ENCODE measurements at places on chromosomes 2 and 18.

- DNase-seq, result no peak
These were observed 73.1 kb downstream of the RTN4 start for GRCh38 chr2:54977149-54977548.

GRCh38 chr2:36404318-36404717, 48.7 kb downstream of the CRIM1 start:
- no peak for DNase-seq

- no peak for DNase-seq
These were observed 114.9 kb downstream of the QPCT start for GRCh38 chr2:37459095-37459981.

GRCh38 chr18:49368161-49368875, 92.1 kb downstream of the DYM start:
- peak; percentile 64 for DNase-seq

DNA sequence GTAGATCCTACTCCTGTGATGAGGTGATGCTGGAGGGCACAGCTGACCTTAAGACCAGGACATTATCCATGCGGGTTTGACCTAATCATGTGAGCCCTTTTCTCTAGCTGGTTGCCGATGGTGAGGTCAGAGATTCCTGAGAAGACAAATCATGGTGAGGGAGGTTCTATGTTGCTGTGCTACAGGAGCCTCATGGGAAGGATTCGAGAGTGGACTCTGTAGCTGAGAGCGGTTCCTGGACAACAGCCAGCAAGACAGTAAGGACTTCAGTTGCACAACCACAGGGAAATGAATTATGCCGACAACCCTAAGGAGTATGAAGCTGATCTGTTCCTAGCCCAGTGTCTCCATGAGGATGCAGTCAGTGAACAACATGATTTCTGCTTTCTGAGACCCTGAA, 80.4 kb downstream of the EPB41L3 start:
- DNase-seq, result no peak

DNA sequence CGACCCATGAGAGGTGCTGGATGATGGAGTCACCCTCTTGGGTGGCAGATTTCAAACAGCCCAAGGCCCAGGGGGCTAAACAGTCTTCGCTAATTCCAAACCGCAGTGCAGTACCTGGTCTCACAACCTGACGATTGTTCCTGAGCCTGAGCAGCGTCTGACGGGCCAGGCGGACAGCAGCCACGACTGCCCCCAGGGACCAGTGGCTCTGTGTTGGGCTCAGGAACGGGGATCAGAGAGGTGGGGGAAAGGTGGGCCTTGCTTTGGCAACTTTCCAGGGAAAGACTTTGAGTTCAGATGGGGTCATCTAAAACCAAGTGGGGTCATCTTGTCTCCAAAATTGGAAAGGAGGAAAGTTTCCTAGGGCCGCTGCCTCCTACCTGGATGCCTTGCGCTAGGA, 492 bp downstream of the COLEC11 start:
- DNase-seq, result no peak

DNA sequence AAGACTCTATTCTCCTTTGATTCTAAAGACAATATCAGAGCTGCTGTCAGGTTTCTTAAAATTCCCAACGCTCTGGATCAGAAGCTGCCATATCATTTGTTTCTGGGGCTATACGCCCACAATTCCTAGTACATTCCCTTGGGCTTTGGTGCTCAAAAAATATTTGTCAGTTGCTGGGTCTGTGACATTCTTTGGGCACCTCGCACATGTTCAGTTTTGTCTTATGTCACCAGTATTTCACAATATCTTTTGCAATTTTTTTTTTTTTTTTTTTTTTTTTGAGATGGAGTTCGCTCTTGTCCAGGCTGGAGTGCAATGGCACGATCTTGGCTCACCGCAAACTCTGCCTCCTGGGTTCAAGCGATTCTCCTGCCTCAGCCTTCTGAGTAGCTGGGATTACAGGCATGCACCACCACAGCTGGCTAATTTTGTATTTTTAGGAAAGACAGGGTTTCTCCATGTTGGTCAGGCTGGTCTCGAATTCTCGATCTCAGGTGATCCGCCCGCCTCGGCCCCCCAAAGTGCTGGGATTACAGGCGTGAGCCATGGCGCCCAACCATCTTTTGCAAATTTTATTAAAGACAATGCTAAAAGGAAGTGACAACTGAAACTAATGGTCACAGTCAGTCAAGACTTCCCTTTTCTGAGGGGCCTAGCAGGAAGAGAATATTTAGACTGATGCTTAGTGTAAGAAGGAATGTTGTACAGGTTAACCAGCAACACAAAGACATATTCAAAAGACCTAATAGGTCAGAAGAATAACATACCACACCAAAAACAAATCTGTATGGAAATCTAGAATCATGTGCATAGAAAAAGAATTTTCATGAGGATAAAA, 6.8 kb downstream of the ZNF397 start:
- DNase-seq, result no peak

DNA sequence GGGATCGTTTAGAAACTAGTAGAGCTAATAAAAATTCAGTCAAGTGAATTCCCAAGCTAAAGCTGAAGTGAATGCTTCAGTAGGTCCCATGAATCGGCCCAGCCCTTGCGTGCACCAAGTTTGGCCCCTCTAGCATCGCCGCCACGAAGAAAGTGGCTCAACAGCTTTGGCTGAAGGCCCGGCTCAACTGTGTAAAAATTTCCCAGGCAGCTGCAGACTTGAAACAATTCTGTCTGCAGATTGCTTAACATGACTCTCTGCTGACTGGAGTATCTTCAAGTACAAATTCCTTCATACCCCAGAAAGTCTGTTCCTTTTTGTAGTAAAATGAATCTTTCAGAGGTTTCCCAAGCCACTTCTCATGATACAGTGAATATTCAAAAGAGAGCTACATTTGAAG, 32.7 kb downstream of the ALMS1 start:
- DNase-seq, result no peak

DNA sequence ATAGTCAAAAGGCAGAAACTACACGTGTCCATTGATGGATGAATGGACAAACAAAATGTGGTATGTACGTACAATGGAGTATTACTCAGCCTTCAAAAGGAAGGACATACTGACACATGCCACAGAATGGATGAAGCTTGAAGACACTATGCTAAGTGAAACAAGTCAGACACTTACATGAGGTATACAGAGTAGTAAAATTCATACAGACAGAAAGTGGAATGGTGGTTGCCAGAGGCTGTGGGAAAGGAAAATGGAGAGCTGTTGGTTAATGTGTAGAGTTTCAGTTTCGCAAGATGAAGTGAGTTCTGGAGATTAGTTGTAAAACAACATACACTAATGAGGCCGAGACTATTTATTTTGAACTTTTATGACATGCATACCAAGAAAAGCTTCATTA, 67.4 kb upstream of the EPB41L3 start:
- no peak for DNase-seq

- no peak for DNase-seq
These were observed 18.2 kb upstream of the GPR55 start for GRCh38 chr2:230942920-230943896.

DNA sequence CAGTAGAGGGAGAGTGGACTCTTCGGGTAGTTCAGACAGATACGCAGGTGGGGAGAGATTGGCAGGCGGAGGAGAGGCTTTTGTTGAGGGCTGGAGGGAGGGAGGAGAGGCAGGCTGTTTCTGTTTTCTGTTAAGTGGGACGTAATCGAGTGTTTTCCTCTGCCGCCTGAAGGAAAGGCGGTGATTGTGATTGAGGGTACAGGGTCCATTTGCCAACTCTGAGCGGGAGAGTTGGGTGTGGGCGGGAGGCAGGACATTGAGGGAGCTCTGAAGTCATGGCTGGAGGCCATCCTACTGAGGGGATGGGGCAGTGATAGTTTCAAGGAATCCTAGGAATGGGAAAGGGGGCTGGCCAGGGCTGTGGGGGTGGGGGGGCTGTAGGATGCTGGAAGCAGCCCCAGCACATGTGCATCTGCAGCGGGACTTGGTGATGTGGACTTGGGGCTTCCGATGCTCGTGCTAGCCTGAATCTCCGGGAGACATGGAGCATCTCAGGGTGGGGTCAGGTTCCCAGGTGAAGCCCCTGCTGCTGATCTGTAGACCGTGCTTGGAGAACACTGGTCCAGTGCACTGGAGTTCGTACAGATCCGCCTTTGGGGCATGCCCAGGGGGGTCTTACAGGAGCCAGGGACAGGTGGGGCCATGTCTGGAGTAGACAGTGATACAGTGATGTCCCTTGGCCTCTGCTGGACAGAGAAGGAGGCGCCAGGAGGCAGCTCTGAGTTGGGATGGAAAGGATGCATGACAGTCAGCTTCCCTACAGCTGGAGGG, 167.5 kb downstream of the AGAP1 start:
- no peak for DNase-seq

GRCh38 chr2:84963692-84964405, 7.1 kb upstream of the KCMF1 start:
- DNase-seq, result no peak

DNA sequence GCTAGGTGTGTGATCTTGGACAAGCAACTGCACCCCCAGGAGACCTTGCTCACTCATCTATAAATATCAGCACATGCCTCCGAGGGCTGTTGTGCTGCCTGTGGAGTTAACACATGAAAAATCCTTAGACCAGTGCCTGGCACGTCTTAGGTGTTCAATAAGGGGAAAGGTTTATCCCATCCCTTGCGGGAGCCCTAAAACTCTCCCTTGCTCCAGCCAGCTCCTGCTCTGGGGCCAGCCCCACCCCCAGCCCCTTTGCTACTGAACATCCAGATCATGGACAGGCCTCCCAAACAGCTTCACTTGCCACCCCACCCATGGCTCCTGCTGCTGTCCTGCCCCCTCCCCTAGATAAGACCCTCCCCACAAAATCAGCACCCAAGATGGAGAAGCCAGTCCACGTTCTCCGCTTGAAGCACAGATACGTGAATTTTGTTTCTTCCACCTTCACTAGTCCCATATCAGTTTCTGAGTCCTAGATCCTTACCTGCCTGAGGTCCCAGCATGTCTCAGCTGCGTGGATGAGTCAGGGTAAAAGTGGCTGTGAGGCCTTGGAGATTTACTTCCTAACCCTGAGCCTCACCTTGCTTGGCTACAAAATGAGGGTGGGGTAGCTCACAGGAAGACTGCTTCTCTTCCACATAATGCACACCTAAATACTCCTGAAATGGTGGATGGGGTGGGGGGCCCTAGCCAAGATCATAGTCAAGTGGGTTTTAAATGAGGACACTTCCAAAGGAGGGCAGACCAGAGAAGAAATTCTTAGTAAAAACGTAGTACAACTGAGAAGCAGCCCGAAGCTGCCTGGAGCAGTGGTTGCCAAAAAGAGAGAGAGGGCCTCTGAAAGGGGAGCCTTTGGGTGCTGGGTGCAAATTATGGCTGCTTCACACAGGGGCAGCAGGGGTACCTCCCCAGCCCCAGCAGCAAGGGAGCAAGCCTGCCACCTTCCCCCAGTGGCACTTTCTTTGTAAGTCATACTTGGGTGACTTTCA, 40.4 kb downstream of the C1QL2 start:
- DNase-seq, result no peak

- DNase-seq, result no peak
These were observed 49.2 kb upstream of the UGP2 start for GRCh38 chr2:63792530-63792929.

DNA sequence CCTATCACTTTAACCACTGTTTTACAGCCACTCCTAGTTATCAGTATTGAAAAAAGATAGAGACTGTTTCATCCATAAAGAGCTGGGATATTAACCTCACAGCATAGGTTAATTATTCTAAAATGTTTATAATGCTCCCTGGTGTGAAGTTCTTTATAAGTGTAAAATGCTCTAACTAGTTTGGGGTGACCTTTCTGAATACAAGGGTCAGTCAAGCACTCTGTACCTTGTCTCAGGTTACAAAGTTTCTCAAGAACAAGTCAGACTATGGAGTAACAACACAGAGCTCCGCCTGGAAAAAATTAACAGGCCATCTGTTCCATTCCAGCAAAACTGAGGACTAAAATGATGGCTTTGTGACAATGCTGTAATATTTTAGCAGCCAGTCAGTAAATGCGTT, 107.4 kb downstream of the NOL4 start:
- DNase-seq, result no peak

DNA sequence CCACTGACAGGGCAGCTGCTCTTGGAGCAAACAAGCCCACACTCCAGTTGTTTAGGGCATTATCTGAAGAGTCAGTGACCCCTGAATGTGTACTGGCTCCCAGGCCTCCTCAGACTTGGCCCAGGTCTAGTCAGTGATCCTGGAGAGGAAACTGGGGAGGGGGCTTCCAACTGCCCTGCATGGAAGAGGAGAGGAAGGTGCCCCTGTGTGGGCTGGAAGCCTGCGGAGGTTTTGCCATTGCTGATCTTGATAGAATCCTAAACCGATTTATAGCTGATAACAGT, 197.4 kb downstream of the MGAT5 start:
- no peak for DNase-seq

DNA sequence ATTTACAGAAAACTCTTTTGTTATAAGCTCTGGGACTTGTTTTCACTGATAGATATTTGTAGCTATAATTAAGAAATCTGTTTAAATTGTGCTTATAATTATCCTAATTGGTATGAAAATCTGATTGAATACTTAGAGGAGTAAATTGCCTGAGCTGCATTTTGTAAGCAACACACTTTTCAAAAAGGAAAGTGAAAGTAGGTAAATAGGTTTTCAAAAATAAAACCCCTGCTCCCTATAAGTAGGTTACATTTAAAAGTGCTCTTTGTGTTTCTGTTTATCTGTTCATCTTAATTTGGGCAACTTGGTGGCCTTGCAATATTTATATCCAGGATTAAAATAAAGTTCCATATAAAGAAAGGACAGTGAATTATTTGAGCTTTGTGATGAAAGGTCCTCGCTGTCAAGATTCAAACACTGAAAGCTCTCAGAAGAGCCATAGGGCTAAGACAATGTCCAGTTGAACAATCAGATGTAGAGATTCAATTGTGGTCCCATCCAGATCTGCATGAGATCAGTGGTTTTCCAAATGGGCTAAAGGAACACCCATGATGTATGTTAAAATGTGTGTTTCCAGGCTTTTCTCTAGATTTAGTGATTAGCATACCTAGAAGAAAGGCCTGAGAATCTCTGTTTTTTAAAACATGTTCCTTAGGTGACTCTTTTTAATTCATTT, 371.6 kb downstream of the RPRM start:
- no peak for DNase-seq

GRCh38 chr2:219327719-219328118, 4.8 kb downstream of the RESP18 start:
- DNase-seq, result no peak

DNA sequence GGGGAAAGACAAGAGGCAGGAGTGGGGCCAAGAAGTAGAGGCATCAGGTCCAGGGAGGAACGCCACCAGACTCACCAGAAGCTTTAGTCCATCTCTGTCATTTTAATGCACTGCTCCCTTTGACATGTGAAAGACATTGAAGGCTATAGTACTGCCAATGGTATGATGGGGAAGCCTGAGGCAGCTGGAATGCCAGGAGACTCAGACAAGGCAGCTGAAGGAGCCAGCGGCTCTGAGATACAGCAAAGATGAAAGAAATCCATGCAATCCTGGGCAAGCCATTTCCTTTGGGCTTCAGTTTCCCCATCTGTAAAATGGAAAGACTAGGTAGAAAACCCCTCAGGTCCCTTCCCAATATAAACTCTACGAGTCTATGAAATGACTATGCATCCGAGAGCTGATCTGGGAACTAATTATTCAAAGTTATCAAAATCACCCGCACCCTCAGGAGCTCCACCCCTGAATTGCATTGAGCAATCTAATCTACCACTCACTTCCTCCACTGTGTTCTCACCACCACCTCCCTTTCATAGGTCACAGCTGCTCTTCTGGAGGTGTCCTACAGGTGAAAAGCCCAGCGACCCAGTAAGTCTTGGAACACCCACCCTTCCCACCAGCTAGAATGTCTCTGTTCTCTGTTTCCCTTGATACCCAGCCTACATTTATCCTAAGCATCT, 3.1 kb downstream of the CXCR2 start:
- no peak for DNase-seq

GRCh38 chr2:20596973-20597859, 53.7 kb downstream of the HS1BP3 start:
- no peak for DNase-seq

GRCh38 chr2:119751706-119752105, 8.0 kb upstream of the PTPN4 start:
- DNase-seq, result no peak

Measured in SHP77 (cell line).